AG04449 (cell line): ENCODE measurements at places on chromosomes 4 and X.

GRCh38 chr4:125838924-125839323, 524.2 kb downstream of the FAT4 start:
- DNase-seq = no peak

- DNase-seq = no peak
Measured at GRCh38 chr4:13470379-13470778, 13.8 kb downstream of the RAB28 start.

DNA sequence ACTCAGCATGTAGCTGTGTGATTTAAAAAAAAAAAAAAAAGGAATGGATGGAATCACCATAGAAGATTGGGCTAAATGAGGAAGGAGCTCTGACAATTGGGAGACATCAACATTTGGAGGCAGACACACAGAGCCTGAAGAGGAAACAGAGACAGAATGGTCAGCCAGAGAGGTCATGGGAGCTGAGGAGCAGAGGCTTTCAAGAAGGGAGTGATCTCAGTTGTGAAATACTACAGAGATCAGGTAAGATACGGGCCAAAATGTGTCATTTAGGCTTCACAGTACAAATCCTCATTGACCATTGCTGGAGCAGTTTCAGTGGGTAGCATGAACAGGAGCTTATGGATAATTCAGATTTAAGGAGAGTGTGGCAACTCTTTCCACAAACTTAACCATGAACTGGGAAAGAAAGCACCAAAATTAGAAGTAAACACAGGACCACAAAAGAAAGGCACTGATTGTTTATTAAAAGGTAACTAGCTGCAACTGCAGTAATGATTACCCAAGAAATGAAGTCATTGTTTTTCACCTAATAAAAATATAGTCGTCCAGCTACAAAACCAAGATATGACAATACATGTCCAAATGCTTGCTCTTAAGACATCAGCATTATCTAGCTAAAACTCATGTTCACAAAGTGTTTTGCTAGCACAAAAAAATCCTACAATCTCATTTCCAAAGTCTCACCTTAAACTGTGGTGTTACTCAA, 203.2 kb downstream of the DHX15 start:
- no peak for DNase-seq

- no peak for DNase-seq
Measured at GRCh38 chr4:61580721-61581377, 380.7 kb downstream of the ADGRL3 start.

- no peak for DNase-seq
Measured at GRCh38 chr4:176149680-176150355, 45.6 kb downstream of the SPATA4 start.
